ENCODE measurements at places on chromosomes 16 and 17.

- DNase-seq: peak; percentile 64
Measured at GRCh38 chr17:76265624-76266243, 586 bp downstream of the UBALD2 start.

- DNase-seq: no peak
Measured at GRCh38 chr17:67244431-67245072, 444 bp downstream of the HELZ start.

DNA sequence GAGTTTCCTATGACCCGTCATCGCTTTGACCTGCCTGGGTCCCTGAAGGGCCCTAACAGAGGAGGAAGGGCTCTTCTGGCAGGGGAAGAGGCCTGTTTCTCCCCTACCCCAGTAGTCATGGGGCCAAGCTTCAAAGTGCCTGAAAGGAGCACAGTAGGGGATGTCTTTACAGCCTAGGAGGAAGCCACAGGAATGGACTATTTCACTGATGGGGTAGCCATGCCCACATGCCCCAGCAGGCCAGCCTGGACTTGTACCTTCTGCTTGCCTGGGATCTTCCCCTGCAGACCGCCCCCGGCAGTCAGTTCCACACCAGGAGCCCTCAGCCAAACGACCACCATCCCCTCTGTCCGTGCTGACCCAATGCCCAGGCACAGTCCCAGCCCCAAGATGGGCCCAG lies 41.8 kb upstream of the PEMT start:
- DNase-seq: no peak

DNA sequence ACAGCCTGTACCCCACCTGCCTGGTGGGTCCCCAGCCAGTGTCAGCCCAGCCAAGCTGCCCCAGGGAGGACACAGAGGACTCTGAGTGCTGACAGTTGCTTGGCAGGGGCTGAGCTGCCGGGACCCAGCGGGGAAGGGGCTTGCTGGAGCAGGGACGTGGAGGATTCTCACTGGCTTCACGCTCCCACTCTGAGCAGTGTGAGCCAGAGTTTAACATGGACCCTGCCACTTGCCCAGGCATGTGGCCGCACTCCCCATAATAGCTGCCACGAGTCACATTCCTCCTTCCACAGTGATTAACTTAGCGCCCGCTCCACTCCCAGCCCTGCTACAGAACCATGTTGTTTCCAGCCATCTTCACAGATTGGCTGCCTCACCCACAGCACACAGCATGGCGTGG lies 31.2 kb downstream of the SREBF1 start:
- no peak for DNase-seq

DNA sequence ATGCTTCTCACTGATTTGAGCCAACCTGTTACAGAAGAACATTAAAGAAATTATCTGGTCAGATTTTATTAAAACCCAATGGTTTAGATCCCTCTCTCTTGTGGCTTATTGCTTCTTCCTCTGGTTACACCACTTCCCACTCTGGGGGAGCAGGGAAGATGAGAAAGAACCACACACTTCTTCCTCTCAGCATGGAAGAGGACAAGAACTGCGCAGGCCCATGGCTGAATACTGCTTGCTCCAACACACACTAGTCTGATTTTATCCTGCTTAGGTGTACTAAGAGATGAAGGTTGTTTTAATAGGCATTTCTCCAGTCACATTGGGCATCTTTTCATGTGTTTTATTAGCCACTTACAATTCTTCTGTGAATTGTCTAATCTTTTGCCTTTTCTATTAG lies 27.6 kb downstream of the MAP3K3 start:
- no peak for DNase-seq

DNA sequence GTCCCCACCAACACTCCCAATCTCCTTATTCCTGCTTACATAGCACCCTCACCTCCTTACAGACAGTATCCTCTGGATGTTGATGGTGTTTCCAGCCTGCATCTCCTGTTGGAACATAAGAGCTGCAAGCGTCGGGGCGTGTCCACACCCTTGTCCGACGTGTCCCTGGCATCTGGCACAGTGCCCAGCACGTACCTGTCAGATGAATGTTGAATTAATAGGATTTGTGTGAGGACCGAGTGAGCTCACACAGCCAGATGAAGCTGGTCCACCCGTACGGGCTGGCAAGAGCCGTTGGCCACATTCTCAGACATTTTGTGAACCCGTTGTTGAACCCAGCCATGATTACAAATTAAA lies 12.2 kb upstream of the CBX4 start:
- DNase-seq: no peak

- DNase-seq: no peak
Measured at GRCh38 chr17:15479703-15480102, 12.3 kb upstream of the CDRT4 start.

DNA sequence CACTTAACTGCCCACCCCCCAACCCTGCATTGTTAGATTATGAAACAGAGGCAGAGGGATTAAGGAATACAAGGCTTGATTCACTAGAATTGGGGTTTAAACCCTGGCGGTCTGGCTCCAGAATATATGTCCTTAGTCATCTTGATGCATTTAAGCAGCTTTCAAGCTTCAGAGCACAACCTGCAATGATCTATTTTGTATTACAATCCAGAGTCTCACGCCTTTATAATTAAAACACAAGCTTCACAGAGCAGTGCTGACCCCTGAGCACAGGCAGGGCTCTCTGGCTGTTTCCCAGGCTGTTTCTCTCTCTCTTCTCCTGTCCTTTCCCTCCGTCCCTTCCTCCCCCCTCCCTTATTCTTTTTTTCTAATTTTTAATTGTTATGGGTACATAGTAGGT lies 209.1 kb downstream of the SPECC1 start:
- no peak for DNase-seq

DNA sequence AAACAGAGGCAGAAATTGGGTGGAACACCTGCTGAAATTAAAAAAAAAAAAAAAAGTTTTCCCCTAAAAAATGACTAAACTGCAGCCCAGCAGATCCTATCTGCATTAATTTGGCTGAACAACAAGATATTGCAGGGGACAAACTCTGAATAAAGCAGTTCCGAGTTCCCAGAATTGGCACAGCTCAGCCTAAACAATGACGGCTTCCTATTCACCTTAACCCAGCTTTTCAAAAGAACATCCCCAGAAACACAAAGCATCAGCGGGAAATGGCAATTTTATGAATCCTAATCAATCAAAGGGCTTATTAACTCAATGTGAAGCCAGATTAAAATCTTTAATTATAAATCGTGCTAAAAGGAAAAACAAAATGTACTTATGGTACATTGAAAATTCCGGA lies 497.8 kb upstream of the ZFHX3 start:
- DNase-seq: no peak

DNA sequence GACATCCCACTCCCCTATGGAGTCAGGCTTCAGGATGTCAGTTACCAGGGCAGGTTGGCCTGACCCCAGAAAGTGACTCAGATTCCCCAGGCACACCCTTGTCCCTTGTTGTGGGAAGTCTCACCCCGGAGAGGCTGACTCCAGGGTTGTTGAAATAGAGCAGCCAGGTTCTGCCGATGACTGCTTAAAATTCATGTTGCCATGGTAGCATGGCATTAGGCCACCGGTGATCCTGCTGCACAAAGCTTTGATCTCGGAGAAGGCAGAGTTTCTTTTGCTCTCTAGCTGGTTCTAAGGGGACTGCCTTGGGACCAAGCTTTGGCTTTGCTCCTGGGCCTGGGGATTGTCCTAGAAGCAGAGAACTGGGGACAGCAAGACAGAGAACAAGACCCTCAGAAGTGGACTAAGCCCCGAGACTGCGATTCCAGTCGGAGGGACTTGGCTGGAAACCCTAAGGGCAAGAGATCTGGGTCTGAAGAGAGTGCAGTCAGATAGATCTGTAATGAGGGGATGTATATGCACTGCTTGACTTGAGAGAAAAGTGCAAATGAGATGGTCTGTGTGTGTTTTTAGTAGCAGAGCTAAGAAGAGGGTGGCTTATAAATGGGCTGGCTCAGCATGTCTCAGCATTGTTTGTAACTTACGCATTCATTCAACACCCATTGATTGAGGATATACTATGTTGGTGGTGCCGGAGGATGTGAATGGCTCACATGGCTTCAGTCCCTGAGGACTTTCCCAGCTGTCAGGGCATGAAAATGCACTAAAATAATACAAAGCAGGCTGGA lies 106.9 kb downstream of the RGS9 start:
- DNase-seq: peak; percentile 34

- no peak for DNase-seq
Measured at GRCh38 chr16:84836234-84836647, 16.5 kb downstream of the CRISPLD2 start.

GRCh38 chr17:6269478-6269877 lies 165.4 kb downstream of the AIPL1 start:
- peak; percentile 20 for DNase-seq

- DNase-seq: no peak
Measured at GRCh38 chr17:8075081-8075480, 12.4 kb downstream of the ALOX12B start.

- no peak for DNase-seq
Measured at GRCh38 chr17:53538129-53538617, 284.6 kb upstream of the KIF2B start.

GRCh38 chr16:54135361-54136275 lies 151.0 kb downstream of the IRX3 start:
- no peak for DNase-seq

DNA sequence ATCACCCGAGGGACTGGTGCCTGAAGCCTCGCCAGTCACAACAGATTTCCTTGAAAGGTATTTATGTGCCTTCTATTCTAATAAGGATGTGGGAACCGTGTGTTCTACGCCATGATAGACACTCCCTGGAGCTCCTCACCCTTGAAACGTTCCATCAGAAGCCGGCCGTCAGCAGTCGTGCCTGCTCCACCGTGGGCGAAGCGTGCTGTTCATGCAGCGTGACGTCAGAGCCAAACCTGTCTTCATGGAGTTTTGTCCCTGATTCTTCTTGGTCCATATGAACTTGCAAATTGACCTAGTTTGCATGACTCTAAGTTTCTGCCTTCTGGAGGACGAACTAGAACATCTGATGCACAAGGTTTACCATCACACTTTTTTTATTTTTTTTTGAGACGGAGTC lies 4.5 kb upstream of the PPP1R27 start:
- no peak for DNase-seq

GRCh38 chr16:28098959-28099945 lies 35.7 kb upstream of the GSG1L start:
- no peak for DNase-seq

DNA sequence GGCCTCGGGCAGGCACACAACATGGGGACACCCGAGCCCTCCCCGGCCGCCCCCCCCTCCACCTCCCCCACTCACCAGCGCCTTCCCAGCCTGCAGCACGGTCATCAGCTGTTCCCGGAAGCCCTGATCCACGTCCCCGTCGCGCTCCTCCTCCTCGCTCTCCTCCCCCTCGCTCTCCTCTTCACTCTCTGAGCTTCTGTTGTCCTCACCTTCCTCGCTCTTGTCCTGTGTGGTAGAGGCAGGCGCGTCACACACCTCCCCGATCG lies 10.3 kb downstream of the MYBBP1A start:
- no peak for DNase-seq
